ENCODE measurements at places on chromosomes 7 and 10.

DNA sequence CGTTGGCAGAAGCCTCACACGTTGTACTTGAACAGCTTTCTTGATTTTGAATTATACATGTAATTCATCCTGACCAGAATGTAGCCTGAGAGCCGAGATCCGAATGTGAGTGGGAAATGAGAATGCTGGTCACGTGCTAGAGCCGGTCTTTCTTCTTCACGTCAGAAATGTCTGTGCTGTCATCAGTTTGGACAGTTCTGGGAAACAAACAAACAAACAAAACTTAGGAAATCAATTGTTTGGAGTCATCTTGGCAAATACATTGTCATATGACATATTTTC lies 729.8 kb downstream of the LRMDA start:
- no peak for DNase-seq

GRCh38 chr10:32244421-32245207 lies 102.3 kb downstream of the EPC1 start:
- DNase-seq = no peak

GRCh38 chr10:23432166-23432565 lies 6.7 kb upstream of the OTUD1 start:
- no peak for DNase-seq

GRCh38 chr7:73738220-73738611 lies 386 bp downstream of the ABHD11 start:
- peak; percentile 46 for DNase-seq

DNA sequence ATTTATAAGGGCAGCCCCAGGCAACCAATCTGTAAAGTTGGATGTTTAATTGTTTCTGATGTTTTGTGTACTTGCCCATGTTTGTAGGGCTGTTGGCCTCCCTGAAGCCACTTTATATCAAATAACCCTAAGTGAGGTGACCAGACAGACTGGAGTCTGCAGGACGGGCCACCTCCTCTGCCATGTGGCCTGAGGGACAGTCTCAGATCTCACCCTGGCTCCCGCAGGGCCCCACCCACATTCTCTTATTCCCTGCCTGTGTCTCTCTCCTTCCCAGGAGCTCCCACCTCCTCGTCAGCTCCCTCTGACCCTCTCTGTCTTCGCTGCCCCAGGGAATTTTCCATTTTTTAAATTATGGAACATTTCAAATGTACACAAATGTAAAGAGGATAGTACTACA lies 9.5 kb upstream of the C10orf71 start:
- DNase-seq = no peak

DNA sequence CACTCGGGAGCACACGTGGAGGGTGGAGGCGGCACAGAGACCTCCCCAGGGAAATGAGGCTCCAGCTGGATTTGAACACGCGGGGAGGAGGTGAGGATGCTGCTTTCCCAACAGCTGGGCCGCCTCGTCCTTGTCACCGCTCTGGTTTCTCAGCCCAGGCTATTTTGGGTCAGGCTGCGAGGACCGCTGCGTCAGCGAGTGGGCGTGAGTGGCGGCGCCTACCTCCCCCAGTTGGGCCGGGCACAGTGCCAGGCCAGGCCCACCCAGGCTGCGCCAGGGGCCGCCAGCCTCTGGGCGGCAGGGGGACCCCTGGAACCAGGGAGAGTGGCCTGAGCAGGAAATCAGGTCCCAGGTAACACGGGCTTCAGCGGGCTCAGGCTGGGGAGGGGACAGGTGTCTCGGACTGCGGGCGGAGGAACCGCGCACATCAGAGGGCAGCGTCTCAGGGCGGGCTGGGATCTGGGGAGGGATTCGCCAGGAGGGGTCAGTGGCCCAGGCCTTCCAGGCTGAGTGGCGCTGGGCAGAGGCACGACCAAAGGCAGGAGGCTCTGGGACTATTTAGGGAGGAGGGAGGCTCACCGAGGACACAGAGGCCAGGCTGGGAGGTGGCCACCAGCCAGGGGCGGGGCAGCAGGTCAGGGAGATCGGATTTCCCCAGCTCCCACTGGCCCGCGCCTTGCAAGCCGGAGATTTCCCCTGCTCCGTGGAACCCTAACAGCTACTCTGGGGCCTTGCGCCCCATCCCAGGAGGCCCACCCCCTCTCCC lies 125.2 kb upstream of the RET start:
- no peak for DNase-seq

DNA sequence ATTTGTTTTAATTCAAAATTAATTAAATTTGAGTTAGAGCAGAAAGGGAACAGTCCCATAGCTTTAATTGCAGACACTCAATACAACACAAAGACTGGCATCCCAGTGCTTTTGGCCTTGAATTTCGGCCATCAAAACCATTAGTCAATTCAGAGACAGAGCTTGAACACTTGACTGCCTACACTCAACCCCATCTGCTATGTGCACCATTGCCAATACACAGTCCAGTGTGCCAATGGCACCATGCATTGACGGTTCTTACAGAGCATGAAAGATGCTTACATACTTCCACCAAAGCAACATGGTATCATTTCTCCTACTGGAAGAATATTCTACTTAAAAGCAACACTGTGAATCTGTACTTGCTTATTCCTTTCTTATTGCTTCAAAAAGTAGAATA lies 43.6 kb upstream of the LRRTM3 start:
- no peak for DNase-seq

DNA sequence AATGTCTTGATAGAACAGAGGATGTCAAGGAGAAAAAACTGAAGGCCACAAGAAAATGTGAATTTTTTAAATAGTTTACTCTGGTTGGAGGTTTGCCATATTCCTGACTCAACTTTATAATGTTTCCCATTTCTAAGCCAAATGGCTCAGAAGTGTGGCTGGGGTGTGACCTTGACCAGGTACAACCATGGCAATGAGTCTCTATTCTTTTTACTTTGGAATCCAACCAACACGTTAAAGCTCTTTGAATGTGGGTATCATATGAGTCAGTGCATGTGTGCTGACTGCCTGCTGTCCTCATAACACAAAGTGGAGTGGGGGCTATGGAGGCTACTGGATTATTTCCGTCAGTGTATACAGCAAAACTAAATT lies 33.5 kb upstream of the DLD start:
- no peak for DNase-seq

- no peak for DNase-seq
These were observed 97.9 kb downstream of the ANKIB1 start for GRCh38 chr7:92343714-92344113.

DNA sequence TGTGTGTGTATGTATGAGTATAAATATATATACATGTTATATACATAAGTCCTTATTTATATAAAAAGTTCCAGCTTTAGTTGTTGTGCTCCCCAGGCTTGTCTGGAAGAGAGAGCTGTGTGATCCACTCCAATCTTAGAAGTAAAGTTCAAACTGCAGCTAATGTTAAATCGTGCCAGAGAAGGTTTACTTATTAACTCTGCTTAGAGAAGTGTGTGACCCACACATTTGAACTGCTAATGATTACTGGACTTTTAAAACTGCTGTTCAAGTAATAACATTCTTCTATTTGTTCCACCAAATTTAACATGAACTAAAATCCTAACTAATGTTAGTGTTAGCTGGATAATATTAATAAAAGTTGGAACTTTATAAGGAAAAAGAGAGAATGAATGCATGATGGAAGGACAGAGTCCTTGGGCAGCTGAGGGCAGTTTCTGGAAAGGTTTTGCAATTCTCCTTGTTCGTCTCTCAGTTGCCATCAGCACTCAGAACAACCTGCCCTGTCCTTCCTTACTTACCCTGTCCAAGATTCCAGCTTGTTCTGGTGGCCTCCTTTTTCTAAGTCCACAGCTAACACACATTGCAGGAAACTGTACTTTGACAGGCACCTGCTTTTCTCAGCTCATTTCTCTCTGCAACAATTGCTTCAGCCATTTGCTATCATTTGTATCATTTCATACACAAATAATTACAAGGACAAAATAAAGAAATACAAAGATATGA lies 162.6 kb downstream of the FAM107B start:
- DNase-seq = no peak

- DNase-seq = peak; percentile 61
These were observed 4.6 kb downstream of the BMI1 start for GRCh38 chr10:22325272-22326144.

DNA sequence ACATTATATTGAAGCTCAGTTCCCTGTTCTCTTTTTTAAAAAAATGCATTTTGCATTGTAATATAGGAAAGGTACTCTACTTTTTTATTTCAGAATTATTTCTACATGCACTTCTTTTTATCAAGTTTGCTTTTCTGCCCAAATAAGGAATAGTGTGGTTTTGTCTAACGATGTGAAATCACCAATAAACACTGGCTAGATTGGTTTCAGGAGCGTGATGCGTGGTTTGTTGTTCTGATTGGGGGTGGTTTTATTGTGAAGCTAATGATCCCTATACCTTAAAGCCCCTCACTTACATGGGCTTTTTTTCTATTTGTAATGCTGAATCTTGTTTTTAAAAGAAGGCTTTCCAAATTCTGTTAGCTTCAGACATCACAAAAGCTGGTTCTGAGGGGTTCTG lies 17.6 kb downstream of the ENTPD7 start:
- no peak for DNase-seq

- DNase-seq = no peak
These were observed 49.7 kb downstream of the CCDC71L start for GRCh38 chr7:106610996-106611886.

GRCh38 chr7:122802301-122802751 lies 83.9 kb downstream of the CADPS2 start:
- no peak for DNase-seq

GRCh38 chr7:143321734-143322133 lies 5.8 kb downstream of the CLCN1 start:
- no peak for DNase-seq

- no peak for DNase-seq
These were observed 87.6 kb downstream of the CARD11 start for GRCh38 chr7:2956076-2956475.

DNA sequence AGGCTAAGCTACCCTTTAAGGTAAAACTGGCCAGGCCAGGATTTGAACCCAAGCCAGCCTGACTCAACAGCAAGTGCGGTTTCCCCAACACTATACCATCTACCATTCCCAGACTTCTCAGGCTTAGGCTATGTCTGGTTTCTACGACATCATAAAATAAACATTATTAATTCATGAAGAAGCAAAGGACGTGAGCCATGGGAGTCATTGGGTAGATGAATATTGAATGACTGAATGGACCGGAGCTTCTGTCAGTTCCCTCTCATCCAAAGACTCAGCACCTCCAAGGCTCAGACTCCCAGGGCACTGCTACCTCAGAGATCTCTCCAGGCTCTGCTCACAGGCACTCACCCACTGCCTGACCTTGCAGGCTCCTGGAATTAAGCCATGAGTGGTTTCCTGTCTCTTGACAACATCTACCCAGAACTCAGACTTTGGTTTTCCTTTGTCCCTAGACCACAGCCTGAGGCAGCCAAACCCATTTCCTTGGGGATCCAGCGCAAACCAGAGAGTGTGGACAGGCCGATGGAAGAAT lies 64.6 kb upstream of the STEAP1B start:
- no peak for DNase-seq

DNA sequence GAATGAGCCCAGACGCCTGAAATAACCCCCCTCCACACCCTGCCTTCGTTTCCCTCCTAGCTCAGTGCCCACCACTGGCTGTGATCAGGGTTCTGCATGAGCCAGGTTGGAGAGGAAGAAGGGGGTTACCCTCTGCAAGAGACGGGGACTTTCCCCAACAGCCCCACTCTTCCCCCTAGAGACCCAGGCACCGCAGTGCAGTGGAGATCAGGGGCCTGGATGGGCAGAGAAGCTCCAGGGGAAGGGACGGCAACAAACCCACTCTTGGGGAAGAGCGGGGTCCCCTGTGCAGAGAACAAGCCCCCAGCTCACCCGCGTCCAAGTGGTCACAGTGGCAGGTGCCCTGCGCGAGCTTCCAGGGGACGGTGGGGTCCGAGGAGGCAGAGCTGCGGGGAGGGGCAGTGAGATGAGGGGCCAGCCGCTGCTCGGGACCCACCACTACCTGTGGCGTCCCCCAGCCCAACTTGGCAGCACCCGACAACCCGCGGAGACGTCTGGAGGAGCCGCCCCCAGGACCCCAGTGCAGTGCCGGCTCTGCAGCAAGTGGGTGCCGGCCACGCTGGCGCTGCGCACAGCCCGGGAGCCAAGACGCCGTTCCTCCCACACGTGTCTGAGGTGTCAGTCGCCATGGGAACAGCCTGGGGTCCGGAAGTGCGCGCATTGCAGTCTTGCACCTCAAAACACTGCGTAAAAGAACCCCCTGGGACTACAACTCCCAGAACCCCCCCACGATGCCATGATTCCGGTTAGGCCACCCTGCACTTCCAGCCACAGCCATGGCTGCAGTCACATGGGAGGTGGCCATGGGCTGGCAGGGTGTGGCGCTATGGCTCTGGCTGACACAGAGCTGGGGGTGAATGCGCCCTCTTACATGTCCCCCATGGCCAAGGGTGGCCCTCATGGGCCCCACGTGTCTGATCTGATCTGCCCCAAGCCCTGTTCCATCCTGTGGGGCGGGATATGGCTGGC lies 45.8 kb upstream of the WIPI2 start:
- DNase-seq = peak; percentile 85

GRCh38 chr10:36621346-36621745 lies 504.1 kb upstream of the ANKRD30A start:
- no peak for DNase-seq

GRCh38 chr7:135761751-135762488 lies 13.3 kb upstream of the FAM180A start:
- no peak for DNase-seq

GRCh38 chr7:66205741-66206090 lies 582 bp downstream of the TPST1 start:
- DNase-seq = no peak

- DNase-seq = no peak
These were observed 588.0 kb downstream of the CALN1 start for GRCh38 chr7:71824006-71824760.

- no peak for DNase-seq
These were observed 42.1 kb downstream of the TMEM178B start for GRCh38 chr7:141115965-141116364.

DNA sequence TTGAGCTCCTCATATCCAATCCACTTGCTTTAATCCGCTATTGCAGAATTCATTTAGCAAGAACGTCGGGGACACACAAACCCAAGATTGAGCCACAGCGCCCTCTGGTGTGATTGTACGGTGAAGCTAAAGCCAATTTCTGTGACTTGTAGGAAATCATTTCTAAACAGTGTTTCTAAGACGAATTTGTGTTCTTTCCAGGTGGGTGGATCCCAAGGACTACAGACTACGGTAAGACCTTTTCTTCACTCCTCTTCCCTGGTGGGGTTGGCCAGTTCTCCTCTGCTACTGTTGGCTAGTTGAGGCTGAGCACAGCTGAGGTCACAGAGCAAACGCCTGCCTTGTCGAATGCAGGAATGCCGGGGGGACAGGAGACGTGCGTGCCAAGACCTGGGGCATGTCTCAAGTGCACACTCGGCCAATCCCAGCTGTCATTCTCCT lies 5.2 kb downstream of the DMBT1 start:
- DNase-seq = peak; percentile 76

DNA sequence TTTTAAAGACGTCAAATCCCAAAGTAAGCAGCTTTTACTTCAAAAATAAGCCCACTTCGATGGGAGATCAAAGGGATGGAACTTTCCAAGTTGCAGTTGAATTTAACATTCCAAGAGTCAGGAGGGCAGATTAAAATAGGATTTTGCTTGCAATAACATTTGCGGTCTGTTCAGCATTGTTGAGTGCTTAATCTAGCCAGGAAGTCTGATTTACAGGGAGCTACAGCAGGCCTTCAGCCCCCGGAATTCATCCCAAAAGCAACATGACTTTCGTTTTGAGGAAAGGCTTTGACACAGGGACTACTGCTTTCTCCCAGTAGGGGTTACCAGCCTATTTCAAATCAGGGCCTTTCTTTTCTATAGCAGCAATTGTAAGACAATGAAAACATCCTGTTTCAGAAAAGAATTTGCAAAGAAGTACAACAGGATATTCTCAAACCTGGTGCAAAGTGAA lies 279.6 kb upstream of the PITRM1 start:
- DNase-seq = no peak

All from CD4-positive, alpha-beta T cell (primary cell).